ENCODE measurements at places on chromosomes 2 and 18.

DNA sequence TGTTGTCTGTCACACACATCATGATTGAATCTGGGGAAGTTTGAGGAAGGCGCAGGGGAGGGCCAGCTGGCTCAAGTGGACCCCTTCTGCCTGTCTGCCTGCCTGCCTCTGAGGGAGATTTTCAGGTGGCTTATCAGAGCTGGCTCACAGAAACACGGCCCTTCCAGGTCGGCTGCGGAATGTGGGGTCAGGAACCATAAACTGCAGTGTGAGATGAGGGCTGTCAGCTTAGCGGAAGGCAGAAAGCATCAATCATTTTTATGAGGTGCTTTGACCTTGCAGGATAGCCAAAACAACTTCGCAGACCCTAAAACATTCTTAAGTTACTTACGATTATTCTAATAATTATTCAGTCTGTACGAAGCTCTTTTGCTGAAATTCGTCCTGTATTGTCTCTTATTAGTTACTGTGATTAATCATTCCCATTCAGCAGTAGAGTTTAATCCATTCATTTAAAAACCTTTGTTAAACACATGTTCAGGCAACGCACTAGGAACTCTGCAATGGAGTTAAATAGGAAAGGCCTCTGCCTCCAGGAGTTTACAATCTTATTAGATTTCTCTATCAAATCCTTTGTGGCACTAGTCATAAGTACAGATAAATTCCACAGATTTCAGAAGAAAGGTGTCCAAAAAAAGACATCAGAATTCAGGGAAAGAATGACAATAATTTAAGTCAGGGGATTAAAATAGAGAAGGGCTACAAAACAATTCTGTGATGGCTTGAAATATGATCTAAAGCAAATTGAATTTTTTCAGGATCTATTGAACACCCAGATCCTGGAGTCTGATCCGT, 371.6 kb downstream of the HRH4 start:
- DNase-seq: no peak

DNA sequence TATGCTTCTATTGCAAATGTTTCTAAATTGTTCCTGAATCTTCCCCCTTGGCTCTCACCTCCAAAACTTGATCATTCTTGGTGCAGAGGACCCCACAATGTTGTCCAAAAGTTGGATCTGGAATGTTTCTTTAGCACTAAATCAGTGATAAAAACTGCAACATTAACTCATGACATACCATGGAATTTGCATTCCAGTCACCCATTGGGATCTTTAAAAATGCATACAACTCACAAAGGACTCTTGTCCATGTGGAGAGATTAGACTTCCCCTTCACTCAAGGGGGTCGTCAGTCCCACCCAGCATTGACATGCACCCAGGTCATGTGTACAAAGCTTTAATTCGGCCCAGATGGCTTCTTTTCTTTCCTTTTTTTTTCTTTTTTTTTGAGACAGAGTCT, 169.3 kb downstream of the SETBP1 start:
- DNase-seq: no peak

DNA sequence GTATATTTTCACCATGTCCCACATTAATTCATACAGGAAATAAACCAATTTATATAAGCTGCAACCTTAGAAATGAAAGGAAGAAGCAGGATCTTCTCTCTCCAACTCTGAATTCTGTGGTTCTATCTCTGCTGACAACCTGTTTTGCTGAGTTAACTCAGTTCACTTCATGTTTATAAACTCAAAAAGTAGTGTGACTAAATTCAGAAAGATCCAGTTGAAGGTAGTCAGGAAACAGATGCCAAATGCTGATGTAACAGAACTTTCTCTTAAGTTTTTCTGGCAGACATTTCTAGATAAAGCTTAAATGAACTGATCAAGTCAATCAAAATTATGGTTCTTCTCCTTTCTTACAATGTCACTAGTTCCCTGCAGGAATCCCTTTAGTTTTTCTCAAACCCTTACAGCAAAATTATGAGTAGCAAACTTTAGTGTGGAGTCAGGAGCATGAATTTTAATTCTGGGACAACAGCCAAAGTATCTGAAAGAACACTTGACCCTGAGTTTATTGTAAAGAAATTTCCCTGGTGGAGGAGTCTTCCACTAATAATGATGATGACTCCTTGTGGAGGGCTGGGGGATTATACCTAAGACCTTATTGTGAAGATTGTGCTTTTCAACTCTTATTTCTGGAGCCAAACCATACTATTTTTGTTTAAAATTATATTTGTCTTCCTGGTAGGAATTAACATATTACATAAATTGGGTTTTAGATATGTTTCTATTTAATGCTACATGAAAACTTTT, 216.9 kb downstream of the MYO3B start:
- no peak for DNase-seq

- DNase-seq: no peak
Measured at GRCh38 chr18:12930908-12931307, 16.9 kb upstream of the SEH1L start.

- DNase-seq: no peak
Measured at GRCh38 chr18:22253676-22254075, 84.3 kb downstream of the GATA6 start.

GRCh38 chr2:110667071-110667470, 10.8 kb downstream of the BUB1 start:
- DNase-seq: no peak

DNA sequence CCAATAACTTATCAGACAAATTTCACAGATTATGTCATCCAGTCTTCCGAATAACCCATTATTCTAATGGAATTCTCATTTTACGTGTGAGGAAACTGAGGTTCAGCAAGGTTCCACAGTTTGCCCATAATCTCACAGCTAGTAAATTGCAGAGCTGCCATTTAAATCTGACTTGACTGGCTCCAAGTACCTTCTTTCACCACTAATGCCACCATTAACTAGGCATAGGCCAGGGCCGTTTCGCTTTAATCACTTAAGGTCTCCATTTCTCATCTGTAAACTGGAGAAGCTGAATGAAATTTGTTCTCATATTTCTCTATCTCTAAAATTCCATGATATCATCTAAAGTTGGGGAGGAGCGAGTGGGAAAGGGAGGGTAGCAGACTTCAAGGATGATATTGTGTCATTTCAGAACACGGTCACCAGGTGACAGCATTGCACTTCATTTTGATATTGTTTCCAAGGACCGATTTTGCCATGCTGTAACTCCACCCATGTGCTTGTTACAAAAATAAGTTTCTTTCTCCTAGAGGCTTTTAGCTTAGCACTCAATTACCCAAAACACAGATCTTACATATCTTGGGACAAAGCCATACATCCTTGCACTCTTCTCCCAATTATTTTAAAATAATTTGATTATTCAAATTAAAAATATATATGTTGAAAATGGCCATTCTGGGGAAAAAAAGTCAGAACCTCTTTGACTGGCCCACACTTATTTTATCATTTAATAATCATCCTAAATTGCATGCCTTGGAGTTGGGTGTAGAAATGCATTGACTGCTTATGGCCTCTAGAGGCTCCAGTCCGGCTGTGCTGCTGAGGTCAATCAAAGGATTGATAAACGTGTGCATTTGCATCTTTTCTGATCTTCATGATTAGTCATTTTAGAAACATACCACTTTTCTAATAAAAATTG, 123.8 kb downstream of the AKAIN1 start:
- DNase-seq: no peak

DNA sequence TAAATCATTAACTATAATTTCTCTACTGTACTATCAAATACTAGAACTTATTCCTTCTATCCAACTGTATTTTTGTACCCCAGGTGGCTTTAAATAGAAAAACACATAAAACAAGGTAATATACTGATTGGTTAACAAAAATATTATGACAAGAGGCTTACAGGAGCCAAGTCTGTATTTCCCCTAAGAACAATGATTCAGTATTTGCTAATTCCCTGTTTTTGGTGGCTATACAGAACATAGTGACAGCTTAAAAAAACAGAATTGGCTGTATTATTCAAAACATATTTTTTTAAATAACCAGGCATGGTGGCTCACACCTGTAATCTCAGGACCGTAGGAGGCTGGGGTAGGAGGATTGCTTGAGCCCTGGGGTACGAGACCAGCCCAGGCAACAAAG, 16.3 kb downstream of the RTN4 start:
- DNase-seq: no peak

GRCh38 chr18:70621710-70622109, 332.9 kb downstream of the SOCS6 start:
- DNase-seq: no peak

DNA sequence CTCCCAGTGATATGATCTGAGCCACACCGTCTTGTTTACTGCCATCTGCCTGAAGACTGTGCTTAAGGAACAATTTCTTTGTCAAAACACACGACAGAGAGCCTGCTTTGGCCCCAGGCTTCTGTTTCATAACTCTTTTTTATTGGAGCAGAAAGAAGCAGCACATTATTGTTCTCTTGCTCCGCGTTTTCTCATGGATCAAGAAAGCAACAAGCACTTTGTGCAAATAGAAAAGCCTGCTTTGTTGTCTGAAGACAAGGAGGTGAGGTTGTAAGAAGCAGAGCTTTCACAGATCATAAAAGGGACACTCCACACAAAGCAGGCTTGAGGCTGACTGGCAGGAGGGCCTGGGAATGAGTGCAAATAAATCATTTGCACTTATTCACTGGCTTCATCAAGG, 118.3 kb upstream of the FAM136A start:
- no peak for DNase-seq

- no peak for DNase-seq
Measured at GRCh38 chr18:42657551-42657950, 457.9 kb downstream of the RIT2 start.

All from posterior cingulate gyrus (tissue), 11 donors.